Hematopoietic multipotent progenitor cell treated with erythropoietin and hydrocortisone succinate and interleukin-3 and kit ligand, for 8 days (in vitro differentiated cells): ENCODE measurements at places on chromosomes 3 and 15.

- no peak for DNase-seq
These were observed 149.3 kb upstream of the SLC2A2 start for GRCh38 chr3:171175741-171176234.

DNA sequence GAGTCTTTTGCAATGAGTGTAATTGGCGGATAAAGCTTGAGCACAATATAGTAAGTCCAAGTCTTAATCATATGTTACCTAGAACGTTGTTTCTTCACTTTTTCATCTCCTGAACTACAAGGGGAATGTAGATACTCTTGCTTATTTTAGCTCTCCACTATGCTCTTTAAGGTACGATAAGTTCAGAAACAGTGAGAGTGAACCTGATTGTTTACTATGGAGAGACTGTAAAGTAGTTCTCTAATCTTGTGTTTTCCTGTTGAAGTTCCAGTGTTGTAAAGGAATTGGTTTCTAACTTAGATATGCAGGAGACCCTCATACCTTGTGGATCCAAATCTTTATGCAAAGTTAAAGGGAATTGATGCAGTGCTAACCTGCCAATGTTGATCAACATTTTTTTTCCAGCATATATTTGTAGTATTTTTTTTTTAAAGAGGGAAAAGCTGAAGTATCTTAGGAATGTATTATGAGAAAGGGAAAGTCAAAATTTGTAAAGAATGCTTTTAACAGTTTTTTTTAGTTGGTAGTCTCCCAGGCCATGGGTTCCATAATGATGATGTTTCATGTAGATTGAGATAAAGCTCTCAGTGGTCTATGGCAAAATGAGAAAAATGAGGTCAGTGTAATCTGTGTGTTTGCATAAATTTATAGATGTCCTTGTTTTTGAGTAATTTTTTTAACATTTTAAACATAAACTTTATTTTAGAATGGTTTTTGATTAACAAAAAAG is 14.9 kb downstream of the ATP11B start:
- DNase-seq: no peak

DNA sequence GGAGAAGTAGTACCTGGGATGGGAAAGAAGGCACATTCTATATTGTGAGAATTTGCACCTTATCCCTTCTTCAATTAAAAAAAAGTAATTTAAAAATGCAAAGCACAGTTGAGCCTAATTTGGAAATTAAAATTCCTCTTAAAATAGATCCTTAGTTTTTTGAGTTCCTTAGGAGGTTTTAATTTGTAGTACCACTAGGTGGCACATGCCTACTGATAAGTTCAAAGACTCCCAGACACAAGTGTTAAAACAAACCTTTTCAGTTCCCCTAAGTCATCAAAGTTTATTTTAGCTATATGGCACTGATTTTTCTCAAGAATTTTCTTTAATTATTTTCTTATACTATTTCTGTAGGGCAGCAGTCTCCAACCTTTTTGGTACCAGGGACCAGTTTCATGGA is 127.6 kb upstream of the AZI2 start:
- peak; percentile 37 for DNase-seq

- DNase-seq: no peak
These were observed 33.3 kb downstream of the GLB1 start for GRCh38 chr3:33063651-33064051.

DNA sequence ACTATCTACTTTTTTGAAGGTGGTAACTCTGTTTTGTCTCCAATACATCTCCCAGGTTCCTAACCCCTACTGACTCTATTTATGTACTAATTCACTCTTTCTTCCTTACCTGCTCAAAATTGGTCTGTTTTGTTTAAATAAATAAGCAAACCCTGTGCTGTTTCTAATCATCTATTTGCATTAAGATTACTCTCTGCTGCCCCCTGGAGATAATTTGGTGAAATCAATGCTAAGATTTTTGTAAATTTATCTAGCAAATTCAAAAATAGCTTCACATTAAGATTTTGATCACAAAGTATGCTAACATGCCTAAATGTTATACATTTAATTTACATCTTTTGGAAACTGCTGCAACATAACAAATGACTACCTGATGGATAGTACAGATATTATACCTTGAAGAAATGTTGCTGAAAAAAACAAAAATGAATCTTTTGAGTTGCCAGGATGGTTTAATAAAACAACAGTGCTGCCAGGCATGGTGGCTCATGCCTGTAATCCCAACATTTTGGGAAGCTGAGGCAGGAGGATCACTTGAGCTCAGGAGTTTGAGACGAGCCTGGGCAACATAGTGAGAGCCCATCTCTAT is 4.4 kb upstream of the CD200R1 start:
- peak; percentile 59 for DNase-seq

DNA sequence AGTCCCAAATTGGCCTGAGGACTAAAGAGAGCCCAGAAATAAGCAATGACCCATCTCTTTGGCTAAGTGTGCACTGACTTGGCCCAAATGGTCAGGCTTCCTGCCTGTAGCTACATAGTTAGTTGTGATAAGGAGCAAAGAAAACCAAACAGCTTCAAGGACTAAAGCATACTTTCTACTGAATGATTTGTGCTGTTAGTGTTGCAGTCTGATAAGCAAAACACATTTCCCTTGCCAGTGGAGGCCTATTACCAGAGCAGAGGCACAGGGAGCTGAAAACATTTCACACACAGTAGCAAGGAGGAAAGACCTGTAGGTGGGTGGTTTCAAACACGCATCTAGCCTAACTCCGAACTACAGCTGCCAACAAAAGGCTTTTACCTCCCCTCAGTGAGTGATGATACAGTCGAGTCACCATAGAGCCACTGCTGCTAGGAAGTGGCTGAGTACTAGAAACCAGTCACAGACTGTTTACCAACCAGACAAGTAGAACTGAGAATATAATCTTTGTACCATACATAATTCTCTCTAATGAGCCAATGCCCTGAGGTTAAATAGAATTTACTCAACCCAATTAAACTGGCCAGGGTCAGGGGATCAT is 222.3 kb upstream of the THBS1 start:
- DNase-seq: peak; percentile 83

GRCh38 chr3:53618936-53619335 is 124.5 kb downstream of the CACNA1D start:
- no peak for DNase-seq

DNA sequence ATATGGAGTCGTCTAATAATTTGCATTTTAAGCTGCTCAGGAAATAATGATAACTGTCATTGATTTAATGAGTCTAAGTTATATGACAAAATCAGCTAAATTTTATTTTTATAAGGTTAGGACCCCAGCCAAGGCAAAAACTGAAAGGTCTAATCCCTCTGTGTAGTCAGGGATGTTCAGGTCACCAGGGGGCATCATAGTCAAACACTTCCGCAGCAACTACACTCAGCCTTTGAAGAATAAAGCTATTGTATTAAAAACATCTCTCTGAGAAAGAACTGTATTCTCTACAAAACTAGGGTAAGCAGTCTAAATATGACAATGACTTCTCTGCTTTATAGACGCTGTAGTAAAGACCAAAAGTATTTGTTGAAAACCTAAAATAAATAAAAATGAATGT is 15.0 kb downstream of the INTS14 start:
- peak; percentile 28 for DNase-seq

DNA sequence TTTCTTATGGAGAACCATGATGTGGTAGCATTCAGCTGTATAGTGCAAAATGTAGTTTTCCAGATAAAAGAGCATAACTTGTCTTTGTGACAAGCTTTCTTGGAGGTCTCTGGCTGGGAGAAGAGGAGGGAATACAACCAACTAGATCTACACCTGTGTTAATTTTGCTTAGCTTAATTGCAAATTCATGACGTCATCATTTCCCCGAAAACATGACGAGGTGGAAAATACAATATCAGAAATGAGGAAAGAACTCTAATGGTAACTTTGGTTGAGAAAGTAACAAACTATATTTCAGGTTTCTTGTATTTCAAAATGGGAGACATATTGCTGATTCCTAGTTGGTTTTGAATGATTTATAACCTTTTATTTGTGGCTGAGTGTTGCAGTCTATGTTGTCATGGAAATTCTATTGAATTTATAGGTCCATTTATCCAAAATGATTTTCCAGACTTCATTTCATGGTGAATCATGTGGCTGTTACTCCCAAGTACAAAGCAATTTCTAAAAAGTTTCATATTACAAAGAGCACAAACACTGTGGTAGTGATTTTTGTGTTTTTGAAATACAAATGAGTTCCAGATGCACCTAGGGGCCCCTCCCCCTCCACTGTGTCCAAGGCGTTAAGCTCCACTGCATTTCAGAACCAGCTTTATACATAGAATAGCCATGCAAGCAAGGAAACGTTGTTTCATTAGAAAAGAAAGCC is 307.2 kb downstream of the FEZF2 start:
- no peak for DNase-seq

DNA sequence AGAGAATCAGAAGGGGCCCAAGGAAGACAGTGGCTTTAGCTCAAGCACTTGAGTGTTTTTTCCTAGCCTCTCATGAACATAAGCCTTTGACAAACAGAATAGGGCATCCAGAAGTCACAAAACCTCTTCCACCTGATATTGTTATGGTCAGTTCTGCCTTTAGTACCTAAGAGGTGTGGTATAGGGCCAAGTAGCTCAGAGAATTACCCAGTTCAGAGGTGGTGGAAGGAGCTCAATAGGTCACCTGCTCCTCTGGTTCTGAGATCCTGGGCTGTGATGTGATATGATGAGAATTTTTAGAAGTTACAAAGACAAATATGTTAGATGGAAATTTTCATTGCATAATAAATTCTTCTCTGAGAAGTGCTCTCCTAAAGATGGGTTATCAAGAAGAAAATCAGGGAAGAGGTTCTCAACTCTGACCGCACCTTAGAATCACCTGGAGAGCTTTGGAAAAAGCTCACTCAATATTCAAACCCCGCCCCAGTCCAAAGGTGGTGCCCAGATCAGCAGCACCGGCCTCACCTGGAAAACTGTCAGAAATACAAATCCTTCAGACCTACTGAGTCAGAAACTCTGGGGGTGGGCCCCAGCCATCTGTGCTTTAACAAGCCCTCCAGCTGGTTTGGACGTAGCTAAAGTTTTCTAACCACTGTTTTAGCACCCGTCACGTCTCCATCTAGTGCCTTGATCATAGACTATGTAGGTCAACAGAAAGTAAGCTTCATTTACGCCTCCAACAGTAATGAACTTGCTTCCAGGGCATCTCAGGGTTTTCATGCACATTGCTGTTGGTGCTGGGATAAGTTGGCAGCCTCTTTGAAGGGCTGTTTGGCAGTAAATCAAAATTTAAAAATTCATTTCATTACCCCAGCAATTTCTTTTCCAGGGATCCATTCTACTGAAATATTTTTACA is 101.3 kb downstream of the MYH15 start:
- no peak for DNase-seq
